ENCODE measurements at places on chromosomes 13 and 19.

- DNase-seq = no peak
Observed at GRCh38 chr13:44805585-44805984, 183.7 kb downstream of the NUFIP1 start.

- DNase-seq = no peak
Observed at GRCh38 chr13:28568286-28568685, 73.4 kb upstream of the FLT1 start.

DNA sequence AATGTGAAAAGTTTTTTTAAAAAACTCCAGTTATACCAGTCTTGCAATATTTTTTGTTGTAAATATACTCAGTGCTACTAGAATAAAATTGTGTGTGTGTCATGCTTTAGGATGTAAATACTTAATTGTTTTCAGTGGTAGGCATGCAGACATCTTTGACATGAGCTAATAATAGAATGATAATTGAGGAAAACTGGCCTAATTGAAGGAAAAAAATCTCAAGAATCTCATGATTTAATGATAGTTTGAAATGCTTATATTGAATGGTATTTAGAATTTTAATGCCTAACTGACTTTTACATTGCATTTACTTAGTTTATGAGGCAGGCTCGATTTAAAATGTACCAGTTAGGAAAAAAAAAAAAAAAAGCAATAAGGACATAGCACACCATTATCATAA lies 3.2 kb upstream of the MAB21L1 start:
- no peak for DNase-seq

DNA sequence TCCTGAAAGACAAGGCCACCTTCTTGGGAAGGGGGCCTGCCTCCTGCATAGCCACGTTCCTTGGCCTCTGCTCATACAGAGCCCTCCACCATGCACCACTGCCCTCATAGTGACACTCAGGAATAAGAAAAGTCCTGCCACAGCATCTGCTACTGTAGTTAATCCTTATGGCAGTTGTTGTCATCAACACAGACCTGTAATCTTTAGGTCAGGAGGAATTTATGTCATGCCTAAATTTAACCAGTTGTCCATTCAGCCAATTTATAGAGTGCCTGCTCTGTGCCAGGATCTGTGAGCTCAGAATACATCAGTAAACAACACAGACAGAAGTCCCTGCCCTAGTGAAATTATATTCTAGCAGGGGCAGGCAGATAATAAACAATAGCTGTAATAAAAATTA lies 44.4 kb downstream of the FAM124A start:
- no peak for DNase-seq

DNA sequence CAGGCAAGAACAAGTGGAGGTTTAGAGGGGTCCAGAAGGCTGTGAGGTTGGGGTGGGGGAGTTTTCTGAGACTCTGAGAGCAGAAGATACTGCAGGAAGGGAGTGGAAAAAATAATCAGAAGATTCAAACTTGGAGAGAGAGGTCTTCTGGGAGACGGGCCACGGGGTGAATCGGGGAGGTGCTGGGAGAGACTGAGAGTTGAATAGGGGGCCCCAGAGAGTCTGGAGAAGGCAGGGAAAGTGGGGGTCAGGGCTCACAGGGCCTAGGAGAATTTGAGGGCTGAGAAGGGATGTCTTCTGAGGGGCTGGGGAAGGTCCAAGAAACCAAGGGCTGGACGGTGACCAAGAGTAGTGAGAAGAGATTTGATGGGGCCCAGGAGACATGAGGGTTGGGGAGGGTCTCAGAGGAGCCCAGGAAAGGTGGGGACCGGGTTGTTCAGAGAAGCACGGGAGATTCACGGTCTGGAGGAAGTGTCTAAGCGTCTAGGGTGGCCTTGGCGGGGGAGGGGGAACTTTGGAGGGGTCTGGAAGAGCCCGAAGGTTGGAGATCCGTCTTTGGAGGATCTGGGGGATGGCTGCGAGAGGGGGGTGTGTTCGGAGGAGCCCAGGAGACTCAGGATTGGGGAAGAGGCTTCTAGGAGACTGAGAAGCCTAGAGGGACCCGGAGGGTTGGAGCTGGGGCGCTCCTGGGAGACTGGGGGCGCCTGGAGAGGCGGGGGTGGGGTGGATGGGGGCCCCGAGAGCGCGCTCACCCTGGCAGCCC lies 1.5 kb downstream of the KCNC3 start:
- DNase-seq = no peak

DNA sequence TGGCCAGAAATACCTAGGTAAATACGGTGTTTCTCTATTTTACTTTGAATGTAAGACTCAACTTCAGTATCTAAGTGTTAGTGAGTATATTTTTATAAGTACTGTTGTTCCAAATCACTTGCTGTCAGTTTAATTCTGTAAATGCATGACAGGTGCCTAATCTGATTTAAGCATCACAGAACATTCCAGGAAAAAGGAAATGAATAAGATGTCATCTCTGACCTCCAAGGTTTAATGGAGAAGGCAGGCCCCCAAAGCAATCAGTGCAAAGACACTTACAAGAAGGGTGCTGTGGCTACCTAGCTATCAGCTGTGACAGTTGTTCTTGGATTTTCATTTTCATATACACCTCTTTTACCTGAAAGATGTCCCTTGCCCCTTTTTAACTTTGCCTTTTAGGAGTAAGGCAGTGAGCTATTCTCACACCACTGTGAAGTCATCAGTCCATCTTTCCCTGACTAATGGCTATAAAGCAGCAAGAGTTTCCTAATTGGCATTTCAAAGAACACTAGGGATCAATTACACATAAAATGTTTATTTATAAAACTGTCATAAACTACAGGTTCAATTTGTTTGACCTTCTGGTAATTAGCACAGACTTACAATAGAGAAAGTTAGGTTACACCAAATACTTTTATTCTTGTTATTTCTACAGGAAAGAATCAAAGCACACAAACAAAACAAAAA lies 427.6 kb downstream of the SPRY2 start:
- no peak for DNase-seq

GRCh38 chr13:98201984-98202383 lies 24.9 kb upstream of the RNF113B start:
- no peak for DNase-seq

- DNase-seq = no peak
Observed at GRCh38 chr19:18158467-18158866, 5.5 kb downstream of the PIK3R2 start.

DNA sequence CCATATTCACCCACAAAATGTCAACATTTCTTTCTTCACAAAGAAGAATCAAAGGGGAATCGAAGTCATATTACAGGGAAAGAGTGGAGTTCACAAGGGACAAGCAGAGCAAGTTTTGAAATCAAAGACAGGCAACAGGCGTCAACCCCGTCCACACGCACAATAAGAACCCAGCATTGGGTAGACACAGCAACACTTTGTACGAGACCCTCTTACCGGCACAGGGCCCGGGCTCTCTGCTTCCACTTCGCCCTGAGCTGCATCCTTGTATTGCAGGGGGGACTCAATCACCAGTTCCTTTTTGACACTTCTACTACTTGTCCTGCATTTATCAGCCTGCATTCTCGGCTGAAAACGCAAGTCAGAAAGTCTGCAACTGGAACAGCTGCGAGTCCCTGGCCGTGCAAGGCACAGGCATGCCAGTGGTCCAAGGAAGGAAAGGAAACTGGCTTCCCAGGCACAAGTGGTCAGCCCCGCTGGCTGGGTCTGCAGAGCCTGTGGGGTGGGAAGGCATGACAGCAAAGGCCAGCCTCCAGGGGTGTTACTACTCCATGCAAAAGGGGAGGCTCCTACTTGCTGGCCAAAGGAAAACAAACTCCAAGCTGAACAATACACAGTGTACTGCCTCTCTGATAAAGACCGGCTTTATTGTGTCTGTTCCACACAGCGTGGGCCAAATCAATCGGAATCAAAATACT lies at the start of gene DOCK9:
DOCK9 (minus strand) TSS at position 497 of the 698 bp plus-strand sequence; CDS start at position 342, 155 bp downstream.
- no peak for DNase-seq

- no peak for DNase-seq
Observed at GRCh38 chr19:31952693-31953092, 392.7 kb upstream of the ZNF507 start.

DNA sequence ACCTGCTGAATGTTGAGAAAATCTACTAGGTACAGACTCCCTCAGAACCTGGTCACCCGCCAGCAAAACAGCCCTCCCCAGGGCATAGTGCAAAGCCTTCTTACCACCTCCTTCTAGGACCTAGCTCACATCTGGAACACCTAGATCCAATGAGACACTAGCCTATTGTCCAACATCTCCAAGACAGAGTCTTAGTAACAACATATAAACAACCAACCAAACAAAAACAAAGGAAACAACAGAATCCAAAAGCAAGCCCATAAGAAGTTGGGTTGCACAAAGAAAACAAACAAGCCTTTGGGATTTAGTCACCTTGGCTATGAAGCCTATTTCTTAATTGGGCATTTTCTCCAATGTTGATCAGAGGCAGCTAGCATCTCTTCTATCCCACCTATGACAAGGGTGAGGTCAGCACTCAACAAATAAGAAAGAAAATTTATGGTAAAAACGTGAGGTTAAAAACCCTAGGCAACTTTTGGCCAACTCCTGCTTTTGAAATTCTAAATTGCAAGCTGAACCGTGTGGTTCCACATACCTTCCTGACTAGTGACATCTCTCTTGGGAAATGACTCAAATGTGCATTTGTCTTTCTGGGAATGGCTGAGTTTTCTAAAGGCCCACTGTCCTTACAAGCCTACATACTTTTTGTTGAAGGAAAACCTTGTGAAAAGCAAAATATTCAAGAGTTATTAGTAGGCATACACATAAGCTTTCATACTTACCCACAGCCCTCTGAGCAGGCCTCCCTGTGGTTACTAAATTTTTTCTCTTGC lies 66.7 kb downstream of the FAM216B start:
- DNase-seq = no peak

DNA sequence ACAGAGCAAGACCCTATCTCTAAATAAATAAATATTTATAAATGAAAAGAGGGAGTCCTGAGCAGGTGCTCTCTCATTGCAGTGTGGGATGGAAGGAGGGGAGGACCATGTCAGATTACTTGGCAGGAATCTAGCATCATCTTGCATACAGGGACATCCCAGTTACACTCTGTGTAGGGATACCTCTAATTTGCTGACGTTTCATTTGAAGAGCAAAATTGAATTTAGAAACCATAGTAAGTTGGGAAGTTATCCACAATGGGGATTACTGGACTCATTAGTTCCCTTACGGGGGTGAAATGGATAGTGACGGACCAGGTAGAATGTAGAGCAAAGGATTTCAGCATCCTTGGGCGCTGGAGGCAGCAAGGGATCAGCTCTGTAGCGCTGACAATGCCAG lies 52.1 kb downstream of the ARHGEF18 start:
- DNase-seq = no peak

- no peak for DNase-seq
Observed at GRCh38 chr13:46101484-46102254, 3.2 kb downstream of the CPB2 start.

DNA sequence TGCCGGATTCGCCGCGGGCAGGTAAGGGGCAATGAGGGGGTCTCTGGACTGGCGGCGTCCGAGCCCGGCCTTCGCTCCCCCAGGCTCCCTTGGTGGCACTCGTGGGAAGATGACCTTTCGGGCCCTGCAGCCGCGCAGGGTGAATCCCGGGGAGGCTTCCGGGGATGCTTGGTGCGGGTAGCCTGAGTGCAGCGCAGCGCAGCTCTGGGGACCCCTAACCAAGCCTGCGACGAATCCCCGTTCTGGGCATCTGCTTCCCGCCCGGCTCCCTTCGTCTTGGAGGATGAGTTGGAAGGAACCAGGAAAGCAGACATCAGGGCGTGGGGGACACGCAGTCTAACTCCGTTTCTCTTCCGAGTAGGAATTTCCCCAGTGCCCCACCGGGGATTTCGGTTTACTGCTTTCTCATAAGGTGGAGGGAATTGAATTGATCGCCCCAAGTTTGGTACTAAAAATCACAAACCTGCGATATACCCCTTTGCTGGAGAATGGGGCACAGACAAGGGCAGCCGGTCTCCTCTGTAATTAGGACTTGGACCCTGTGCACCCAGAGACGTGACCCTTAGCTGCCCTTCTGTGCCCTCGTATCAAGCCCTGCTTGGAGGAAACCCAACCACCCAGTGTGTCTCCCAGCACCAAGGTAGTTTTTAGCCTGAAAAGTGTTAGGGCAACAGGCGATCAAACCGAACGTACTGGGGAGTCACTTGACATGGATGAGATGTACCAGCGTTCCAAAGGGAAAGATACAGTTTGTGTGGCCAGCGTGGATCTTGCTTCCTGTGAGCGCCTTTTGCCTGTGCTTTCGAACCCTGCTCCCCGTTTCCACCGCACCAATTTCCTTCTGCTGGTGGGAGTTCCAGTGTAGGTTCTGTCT lies 1.0 kb downstream of the GPC5 start:
- DNase-seq = no peak

GRCh38 chr19:2507109-2507508 lies 31.2 kb downstream of the GADD45B start:
- DNase-seq = no peak

- no peak for DNase-seq
Observed at GRCh38 chr13:59823486-59823885, 340.2 kb downstream of the DIAPH3 start.

GRCh38 chr19:56092685-56093631 lies 28.1 kb downstream of the ZNF787 start:
- DNase-seq = no peak

GRCh38 chr13:26019881-26020870 lies 31.6 kb downstream of the SHISA2 start:
- no peak for DNase-seq

- peak; percentile 15 for DNase-seq
Observed at GRCh38 chr13:33610438-33611120, 207.4 kb upstream of the RFC3 start.

GRCh38 chr13:75489502-75490263 lies 7.7 kb upstream of the TBC1D4 start:
- DNase-seq = no peak

DNA sequence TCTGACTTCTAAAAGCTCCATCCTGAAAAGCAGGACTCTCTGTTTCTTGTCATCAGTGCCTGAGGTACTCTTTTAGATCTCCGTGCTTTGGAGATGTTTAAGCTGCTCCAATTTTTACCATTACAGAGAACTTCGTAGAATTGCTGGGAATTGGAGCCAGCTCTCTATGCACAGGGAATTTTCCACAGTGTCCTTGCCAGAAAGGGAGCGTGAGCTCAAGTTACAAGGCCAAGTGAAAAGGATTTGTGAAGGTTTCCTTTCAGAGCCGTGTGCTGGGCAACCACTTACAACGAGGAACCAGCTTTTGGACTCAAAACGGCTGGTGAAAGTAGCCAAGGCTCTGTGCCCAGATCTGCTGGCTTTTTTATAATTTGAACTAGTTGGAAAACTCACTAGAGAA lies 82.6 kb downstream of the NUFIP1 start:
- no peak for DNase-seq

- DNase-seq = no peak
Observed at GRCh38 chr13:19158526-19159174, 23.0 kb downstream of the TUBA3C start.

Measured in iPS DF 19.7 (cell line).